ENCODE measurements at places on chromosomes 2 and 18.
A peak's percentile ranks its signal among the peaks of the same experiment; 100 is the strongest.

GRCh38 chr2:172945510-172945850, 130.2 kb upstream of the MAP3K20 start:
- no peak for DNase-seq

GRCh38 chr18:75066936-75067335, 142.0 kb downstream of the PTGR3 start:
- DNase-seq = no peak

DNA sequence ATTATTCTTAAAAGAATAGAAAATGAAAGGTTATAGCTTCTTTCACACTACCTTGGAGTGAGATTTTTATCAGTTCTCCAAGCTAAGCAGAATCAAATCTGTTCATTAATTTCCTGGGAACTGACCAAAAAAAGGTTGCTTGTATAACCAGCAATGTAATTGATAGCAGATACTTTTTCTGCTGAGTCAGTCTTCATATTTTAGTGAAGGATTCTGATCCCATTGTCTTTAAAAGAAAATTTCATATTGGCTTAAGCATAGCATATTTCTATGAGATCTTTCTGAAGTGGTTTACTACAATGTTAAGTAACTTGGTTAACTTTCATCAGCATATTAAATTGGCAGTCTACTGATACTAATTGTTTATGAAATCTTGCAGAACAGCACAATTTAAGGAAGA, 338.0 kb downstream of the TMX3 start:
- DNase-seq = no peak

DNA sequence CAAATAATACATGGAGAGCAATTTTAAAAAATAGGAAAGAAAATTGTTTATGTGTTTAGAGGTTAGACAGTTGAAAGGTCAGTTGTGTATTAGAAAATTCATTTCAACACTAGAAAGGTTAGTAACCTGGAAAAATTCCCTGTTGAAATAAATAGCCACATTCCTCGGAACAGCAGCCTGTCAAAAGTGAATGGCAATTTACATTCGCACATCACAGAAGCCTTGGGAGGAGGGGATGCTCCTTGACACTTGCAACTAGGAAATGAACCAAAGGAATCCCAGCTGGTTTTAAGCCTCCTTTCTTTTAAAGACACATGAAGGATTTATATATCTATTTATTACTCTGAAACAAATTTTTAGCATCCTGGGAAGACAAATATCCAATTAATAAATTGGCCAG, 653.5 kb upstream of the LRRTM4 start:
- peak; percentile 1 for DNase-seq

DNA sequence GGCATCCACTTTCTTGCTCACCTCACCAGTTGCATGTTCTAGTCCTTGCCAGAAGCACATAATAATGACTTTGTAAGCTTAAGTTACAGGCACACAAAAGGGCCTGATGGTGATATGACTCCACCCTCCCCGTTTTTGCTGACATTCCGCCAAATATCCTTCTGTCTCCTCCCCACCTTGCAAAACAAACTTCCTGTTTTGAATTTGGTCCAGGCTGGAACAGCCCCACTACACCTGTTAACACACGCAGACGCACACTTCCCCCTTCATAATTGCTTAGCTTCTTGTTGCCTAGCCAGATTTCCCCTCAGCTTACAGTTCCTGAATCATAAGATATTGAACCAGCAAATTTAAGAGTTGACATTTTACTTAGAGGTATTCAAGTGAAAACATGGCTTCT, at the start of gene MGAT5:
TSS of gene MGAT5 (plus strand) at position 269 of the 400 bp plus-strand sequence. CDS start 332 bp downstream, outside the sequence.
- no peak for DNase-seq

GRCh38 chr2:25374827-25375226, 33.1 kb upstream of the DNMT3A start:
- DNase-seq = no peak

DNA sequence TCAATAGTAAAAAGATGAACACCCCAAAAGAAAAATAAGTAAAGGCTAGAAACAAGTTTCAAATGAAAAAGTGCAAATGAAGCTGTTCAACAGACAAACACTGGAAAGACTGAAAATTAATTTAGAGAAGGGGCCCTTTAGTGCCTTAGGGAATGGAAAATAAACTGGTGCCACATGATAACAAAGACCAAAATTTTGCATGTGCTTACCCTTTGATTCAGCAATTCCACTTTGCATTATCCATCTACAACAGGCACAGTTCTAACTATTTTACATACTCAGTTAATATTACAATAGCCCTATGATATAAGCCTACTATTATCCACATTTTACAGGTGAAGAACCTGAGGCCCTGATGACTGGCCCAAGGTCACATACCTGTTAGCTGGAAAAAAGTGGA, 183.9 kb downstream of the NBAS start:
- DNase-seq = no peak

- no peak for DNase-seq
These were observed 123.2 kb upstream of the RPRM start for GRCh38 chr2:153601812-153602211.

DNA sequence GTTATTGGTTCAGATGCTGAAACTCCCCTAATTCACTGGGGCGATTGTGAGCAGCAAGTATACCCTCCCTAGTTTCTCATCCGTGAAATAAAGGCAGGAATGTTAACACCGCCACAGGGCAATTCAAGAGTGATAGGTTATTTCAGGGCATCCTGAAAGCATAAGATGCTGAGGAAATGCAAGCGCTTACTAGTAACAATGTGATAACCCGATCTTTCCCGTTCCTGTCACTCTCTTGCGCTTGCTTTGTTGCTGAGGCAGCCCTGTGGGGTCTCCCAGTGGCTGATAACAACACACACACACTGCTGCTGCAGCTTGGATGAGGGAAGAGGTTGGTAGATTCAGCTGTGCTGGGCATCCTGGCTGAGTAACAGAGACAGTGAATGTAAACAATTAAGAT, 259.3 kb downstream of the AGPS start:
- DNase-seq = no peak

DNA sequence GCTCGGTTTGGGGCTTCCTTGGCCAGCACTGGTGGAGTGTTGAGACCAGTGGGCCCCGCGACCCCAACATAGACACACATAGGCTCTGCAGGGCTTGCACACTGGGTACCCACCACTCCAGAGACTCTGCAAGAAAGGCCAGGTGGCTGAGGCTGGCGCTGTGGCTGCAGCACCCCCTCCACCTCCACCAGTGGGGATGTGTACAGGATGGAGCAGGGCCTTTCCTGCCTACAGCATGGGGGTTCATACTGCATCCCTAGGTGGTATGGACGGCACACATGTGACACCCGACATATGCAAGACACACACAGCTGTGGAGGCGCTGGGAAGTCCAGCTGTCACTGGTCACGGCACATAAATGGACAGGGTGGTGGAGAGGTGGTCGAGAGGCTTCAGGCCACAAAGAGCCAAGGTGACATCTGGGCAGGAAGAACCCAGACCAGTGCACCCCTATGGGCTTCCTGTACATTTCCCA, 1.3 kb downstream of the RNPEPL1 start:
- DNase-seq = no peak

- peak; percentile 17 for DNase-seq
These were observed at the start of gene MC4R for GRCh38 chr18:60372596-60372995. Gene MC4R, minus strand, starts transcription at chr18:60372775. Its CDS starts 426 bp downstream, at chr18:60372349.

- peak; percentile 32 for DNase-seq
These were observed 837 bp upstream of the ACSL3 start for GRCh38 chr2:222859786-222860612.

DNA sequence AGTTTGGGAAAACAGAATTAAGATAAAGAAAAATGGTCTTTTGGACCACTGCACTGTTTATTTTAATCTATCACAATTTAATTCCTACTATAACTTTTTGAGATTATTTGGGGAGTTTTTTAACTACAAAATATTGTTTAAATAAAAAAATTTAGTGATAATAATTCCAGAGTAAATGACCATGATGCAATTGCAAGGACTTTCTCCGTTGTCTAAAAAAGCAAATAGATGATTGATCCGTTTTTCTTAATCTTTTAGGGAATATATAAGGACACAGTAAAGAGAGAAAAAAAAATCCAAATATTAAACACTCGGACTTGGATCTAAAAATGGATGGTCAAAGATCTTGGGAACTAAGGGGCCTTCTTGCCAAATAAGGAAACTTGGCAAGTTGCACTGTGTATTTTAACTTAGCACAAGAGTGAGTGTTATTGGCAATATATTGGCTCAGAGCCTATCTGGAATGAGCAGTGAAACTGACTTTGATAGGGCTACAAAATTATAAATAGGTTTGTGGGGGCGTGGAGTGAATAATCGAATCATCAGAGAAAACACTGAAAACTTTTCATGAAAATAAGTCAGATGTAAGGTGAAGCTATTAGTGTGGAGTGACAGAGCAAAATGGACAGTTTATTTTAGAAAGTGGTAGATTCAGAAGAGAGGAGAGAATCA, 2.0 kb downstream of the MAP3K20 start:
- no peak for DNase-seq

DNA sequence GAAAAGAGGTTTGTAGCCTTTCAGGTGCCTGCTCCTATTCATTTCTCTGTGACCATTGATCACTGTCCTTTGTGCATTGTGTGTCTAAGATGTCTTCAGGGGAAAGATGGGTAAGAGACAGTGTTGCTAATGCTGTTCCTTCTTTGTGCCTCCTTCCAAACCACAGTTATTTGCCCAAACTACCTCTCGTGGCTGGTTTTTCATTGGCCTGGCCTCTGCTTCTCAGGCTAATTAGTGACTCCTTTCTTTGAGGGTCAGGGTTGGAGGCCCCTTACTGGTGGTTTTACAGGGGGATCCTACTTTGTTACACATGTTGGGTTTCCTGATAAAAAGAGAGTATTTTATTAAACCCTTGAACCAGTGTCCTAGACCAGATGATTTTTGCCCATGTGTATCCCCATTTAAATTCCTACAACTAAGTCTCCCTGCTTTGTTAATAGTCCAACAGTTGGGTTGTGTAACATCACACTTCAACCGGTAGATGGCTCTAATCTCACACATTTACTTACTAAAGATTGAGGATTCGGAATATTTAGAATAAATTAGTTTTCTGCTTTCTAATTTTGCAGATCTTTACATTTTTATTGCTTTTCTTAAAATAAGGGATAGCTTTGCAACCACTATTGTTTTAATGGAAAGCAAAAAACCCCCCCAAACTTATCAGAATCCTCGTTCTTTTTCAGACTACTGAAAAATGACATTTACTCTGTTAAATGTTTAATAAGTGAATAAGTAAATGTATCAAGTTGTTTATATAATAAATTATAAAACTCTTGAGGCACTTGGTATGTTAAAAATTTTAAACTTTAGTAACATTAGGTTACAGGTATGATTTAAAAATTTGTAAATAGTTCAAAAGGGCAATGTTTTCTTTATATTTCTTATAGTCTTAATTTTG, 2.4 kb downstream of the MARS2 start:
- DNase-seq = peak; percentile 34

GRCh38 chr2:207044379-207045362, 105.4 kb downstream of the CPO start:
- no peak for DNase-seq
